BE2C (cell line): ENCODE measurements at places on chromosomes 7 and 10.

DNA sequence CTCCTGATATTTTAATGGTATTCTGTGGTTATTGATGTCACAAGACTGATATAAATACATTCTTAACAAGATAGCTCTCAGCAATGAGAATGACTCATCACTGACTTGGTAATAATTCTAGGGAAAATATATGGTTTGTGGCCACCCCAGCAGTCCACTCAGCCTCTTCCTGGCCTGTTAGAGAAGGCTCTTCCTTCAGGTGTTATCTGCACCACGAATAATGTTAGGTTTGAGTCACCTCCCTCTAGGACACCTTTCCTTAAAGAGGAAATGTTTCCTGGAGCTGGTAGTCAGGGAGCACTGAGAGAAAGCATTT lies 163.3 kb downstream of the SVIL start:
- DNase-seq: no peak

DNA sequence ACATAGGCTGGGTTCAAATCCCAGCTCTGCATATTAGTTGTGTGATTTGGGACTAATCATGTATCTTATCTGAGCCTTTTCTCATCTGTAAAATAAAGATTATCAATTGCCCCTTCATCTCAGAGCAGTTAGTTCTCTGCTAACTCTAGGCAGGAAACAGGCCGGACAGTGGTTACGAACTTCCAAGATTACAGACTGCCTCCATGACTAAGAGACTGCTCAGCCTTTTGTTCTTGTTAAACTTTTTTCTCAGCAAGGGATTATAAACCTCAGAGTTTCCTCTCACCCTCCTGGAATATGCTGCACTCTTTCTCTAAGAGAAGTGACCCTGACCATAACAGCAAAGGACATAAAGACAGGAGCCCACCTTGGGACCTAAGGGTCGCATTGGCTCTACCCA lies 52.5 kb upstream of the NFKB2 start:
- DNase-seq: no peak

- DNase-seq: no peak
These were observed 109.2 kb upstream of the CAV2 start for GRCh38 chr7:116390363-116390762.

DNA sequence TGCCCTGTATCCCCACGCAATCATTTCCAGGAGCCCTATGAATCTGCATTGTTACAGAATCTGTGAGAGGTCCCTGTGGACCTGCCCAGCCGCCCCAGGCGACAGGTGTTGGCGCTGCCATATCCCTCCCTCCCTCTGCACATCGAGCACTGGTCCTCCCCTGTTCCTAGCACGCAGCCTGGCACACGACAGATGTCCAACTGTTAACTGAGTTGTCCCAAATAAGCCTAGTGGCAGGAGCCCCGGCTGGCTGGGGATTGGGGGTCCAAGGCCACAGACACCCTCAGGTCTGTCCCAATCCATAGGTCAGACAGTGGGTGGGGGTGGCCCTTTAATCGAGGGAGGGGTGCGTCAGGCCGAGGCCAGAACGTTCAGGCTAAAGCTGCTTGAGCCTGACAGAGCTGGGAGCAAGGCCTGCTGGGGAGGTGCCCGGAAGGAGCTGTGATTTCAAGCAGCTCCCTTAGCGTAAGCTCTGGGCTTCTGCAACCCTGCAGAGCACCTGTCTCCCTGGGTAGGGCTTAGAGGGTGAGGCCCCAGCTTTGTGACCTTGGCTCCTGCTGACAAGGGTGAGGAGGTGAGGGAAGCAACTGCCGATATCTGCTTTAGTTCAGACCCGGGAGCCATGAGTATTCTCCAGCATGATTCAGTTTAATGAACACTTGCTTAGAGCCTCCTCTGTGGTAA lies 40.1 kb downstream of the ADRA2A start:
- DNase-seq: no peak

DNA sequence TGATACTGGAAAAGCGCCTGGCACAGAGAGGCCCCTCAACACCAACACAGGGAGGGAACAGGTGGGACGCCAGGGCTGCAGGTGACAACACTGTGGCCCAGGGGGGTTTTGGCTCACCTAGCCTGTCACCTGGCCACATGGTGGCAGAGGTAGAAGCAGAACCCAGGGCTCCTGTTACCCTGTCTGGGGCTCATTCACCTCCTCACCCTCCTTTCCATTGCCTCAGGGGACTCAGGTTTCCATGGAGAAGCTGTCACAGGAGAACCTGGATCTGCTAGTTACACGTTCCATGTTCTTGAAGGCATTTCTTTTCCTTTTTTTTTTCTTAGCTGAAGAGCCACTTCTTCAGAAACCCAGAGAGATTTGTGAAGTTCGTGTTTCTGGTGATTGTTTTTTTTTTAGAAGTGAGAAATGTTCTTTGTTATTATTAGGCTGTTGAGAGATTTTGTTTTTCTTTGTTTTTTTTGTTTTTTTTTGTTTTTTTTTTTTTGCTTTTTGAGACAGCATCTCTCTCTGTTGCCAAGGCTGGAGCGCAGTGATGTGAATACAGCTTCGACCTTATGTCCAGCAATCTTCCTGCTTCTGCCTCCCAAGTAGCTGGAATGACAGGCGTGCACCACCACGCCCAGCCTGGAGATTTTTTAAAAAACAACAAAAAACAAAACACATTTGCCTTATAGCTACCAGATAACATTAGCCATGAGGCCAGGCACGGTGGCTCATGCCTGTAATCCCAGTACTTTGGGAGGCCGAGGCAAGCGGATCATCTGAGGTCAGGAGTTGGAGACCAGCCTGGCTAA lies 16.0 kb downstream of the DENND2A start:
- DNase-seq: no peak

DNA sequence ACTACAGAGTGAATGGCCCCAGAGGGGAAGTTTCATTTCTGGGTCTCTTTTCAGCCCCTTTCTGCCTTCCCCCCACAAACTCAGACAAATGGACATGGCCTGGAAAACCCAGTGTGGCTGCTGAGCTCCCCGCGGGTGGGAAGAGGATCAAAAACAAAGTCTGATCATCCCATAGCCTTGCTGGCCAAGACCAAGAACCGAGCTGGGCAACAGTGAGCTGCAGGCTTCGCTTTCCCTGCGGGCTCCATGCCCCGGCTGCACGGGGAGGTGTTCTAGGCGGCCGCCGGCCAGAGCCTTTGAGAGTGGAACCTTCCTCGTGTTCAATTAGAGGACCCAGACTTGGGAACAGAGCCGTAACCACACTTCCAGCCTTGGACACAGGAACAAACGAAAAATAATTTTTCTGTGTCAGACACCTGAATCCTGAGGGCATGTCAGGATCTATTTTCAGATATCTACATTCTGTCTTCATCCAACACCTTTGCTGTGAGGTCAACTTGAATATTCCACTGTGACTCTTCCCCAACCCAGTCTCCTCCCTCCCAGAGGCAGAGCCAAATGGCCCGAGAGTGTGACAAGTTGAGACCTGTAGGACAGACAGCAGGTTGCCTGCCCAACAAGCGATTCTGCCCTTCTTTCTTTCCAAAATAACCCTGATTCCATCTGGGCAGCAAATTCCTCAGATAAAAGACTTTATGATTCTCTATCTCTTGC lies 26.0 kb downstream of the WDR86 start:
- no peak for DNase-seq

DNA sequence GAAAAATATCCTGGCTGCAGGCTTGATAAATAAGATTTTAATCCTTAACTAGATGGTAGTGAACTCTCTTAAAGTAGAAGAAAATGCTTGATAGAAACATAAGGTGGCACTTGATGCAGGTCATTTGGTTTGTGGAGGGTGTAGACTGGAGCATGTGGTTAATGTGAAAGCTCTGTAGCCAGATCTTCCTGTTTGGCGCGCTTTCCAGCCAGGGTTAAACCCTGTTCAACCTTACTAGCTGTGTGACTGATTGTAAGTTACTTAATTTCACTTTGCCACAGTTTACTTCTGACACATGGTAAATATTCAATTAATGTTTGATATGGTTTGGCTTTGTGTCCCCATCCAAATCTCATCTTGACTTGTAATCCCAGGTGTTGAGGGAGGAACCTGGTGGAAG lies 394.0 kb downstream of the REEP3 start:
- DNase-seq: no peak

- DNase-seq: no peak
These were observed 125.8 kb upstream of the GAD2 start for GRCh38 chr10:26090762-26091161.

DNA sequence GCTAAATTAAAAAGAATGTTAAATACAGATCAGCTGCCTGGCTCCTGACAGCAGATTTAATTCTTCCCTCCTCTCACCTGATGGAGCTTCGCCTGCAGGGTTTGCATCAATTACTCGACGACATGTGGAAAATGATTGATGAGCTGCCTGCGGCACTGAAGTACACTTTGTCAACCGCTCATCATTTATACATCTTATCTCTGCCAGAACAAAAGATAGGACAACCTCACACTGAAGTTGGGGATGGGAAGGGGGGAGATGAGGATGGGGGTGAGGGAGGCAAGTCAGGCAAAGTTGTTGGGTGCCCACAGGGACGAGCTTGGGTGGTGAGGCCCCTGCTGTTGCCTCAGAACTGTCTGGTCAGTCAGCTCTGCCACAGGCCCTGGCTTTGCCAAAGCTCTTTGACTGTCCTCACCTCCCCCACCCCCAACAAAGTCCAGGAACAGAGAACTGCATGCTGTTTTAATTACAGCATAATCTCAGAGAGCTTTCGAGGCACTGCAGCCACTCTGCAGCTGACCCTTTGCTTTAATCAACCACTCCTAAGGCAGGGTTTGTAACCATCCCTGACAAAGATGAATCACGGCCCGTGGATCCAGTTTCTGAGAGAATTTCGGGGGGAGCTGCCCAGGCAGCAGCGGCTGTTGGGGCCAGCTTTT lies 702.3 kb downstream of the LRMDA start:
- peak; percentile 55 for DNase-seq

DNA sequence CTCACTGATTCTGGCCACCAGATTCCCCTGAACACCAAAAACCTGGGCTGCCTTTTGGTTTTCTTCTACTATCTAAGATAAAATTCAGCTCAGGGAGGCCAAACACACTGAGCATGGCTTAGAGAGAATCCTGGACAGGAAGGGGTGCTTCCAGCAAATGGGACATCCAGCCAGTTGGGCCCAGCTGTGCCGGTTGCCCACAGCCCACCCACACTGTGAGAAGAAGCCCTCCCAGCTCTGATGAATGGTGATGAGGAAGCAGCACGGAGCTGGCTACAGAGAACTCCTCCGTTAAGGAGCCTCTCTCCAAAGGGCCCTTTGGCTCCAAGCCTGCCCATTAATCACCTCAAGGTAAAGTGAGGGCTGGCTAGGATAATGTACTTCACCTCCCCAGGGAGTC lies 15.9 kb downstream of the LRRC18 start:
- DNase-seq: no peak

DNA sequence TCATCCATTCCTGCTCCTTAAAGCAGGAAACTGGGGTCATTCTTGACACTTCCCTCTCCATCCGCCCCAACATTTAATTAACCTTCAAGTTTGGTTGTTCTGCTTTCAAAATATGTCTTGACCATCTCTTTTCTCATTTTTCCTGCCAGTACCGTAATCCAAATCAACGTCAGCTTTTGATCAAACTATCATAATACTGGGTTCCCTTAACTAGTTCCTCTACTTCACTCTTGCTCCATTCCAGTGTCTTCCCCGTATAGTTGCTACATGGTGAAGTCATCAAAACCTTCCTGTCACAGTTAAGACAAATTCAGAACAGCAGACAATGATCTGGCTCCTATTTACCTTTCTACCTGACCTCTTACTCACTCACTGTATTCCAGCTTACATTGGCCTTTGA lies 6.6 kb upstream of the KLF14 start:
- DNase-seq: no peak

GRCh38 chr10:124289851-124290795 lies 128.6 kb downstream of the OAT start:
- no peak for DNase-seq

GRCh38 chr10:104032144-104032775 lies 53.4 kb downstream of the COL17A1 start:
- DNase-seq: no peak

DNA sequence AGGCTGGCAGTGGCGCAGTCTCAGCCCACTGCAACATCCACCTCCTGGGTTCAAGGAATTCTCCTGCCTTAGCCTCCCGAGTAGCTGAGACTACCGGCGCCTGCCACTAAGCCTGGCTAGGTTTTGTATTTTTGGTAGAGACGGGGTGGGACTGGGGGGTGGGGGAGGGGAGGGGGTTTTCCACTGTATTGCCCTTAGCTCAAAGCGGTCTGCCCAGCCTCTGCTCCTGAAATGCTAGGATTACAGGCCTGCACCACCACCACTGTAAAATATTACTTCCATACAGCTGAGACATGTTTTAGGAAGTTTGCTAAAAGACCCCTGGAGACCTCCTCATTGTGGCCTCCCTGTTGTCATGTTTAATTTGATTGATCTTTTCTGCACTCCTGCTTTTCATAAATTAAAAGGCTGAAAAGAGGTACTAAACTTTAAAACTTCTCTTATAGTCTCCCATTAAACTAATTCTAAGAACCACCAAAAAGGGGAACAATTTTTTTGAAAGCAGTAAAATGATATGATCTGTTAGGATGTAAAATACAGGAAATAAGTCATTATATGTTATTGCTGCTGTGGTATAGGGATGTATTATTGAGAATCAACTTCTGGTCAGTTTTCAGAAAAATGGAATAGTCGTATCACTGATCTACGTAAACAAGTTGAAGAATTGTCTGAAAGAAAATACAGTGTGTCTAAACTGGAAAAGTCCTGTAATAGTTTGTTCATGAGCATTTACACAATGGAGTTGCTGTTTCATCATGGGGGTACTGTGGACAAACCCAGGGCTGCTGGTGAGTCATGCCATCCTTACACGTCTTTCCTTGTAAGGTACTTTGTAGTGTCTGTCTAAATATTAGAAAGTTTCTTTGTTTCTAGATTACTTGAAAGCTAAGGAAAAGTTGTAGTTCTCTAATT lies 72.9 kb upstream of the TMEM248 start:
- no peak for DNase-seq

DNA sequence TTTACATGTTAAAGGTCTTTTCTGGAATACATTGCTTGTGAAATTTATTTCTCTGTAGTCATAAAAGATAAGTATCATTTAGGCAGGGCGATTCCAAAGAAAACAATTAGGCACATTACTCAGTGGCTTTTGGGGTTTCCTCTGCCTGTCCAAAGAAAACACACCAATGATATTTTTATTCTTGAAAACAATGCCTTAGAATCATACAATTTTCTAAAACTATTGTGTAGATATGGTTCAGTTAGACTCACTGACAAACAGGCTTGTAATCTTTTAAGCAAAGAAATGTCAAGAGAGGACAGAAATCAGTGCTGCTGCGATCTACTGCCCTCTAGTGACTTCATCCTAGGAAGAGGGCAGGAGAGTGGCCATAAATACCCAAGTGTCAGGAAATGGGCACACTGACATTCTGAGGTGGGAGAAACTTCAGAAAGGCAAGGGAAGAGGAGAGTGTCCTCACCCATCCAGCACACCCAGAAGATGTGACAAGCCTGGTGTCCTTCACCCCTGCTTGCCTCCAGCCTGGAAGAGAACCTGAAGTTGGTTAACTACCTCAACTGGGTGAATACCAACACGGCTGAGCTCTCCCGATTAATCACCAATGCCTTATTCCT lies 120.5 kb downstream of the GALNT11 start:
- DNase-seq: peak; percentile 34
